Parietal lobe (tissue), 2 donors: ENCODE measurements at places on chromosomes 5 and 9. TPM values are rescaled to one million over a fixed set of nuclear protein-coding genes. Genes with fewer than 3 reads are reported as not detected.

The NR6A1 gene
- 3.4 TPM for total RNA-seq

The ORM2 gene
- total RNA-seq = not detected

The SV2C gene
- total RNA-seq = 1.9 TPM

The KIF20A gene
- 6.3 TPM for total RNA-seq

The SFXN1 gene
- 94.8 TPM for total RNA-seq

The VLDLR gene
- 56.7 TPM for total RNA-seq

The OTP gene
- not detected for total RNA-seq

The GCNT1 gene
- 4.7 TPM for total RNA-seq

The KIF4B gene
- total RNA-seq = 0.63 TPM

The CDKN2B gene
- 0.31 TPM for total RNA-seq

The ARID3C gene
- total RNA-seq = 0.63 TPM

The AQP7 gene
- not detected for total RNA-seq

The CDKN2B-AS1 gene
- 0.63 TPM for total RNA-seq

The ITK gene
- total RNA-seq = not detected

The RNF183 gene
- total RNA-seq = not detected

The FAXDC2 gene
- total RNA-seq = 14.7 TPM

The IL5 gene
- not detected for total RNA-seq

The FBP2 gene
- not detected for total RNA-seq

The OMD gene
- total RNA-seq = not detected

The FBLL1 gene
- total RNA-seq = 37.6 TPM
